ENCODE measurements at places on chromosomes 6 and 20.

DNA sequence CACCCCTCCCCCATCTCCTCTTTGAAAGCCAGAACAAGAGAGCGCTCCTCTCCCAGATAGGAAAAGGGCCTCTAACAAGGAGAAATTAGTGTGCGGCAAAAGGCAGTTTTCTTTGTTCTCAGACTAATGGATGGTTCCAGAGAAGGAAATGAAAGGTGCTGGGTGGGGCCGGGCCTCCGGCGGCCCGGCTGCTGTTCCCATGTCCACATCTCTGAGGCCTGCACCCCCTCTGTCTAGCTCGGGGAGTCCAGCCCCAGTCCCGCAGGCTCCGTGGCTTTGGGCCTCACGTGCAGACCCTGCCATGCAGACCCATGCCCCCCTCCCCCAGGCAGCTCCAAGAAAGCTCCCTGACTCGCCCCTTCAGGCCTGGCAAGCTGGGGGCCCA lies 35.8 kb upstream of the MRGBP start:
- DNase-seq, result no peak

GRCh38 chr20:9808166-9808565 lies 30.7 kb downstream of the PAK5 start:
- DNase-seq, result no peak

DNA sequence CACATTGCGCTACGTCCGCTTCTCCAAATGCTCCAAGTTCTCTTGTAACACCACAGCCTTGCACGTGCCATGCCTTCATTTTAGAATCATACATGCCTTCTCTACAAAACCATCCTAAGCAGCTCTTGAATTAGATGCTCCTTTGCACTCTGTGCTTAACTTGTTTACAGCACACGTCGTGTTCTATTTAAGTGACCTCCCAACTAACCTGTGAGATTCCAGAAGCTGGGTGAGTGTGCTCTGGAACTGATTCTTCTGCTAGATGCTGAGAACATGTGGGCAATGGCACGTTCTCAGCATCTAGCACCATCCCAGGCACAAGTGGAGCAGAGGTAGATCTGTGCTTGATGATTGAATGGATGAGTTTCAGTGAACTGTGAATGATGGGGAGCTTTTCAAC lies 100.0 kb upstream of the NEDD9 start:
- no peak for DNase-seq

GRCh38 chr20:46050444-46050843 lies 21.4 kb downstream of the SLC12A5 start:
- DNase-seq, result no peak

DNA sequence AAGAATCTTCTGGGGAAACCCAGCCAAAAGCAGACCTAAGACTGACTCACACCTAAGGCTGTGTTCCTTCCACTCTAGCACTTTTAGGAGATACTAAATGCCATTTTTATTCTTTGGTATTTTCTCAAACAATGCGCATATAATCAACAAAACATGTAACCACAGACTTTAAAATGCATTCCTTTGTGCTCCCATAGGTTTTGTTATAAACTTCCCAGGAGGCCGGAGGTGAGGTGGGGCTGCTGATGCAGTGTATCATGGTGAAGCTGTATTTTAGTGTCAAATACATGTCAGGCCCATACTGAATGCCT lies 155.2 kb downstream of the BTBD3 start:
- DNase-seq, result no peak

GRCh38 chr6:134814076-134814695 lies 135.7 kb downstream of the ALDH8A1 start:
- DNase-seq, result no peak

- no peak for DNase-seq
Observed at GRCh38 chr6:163679012-163679660, 264.6 kb downstream of the QKI start.

DNA sequence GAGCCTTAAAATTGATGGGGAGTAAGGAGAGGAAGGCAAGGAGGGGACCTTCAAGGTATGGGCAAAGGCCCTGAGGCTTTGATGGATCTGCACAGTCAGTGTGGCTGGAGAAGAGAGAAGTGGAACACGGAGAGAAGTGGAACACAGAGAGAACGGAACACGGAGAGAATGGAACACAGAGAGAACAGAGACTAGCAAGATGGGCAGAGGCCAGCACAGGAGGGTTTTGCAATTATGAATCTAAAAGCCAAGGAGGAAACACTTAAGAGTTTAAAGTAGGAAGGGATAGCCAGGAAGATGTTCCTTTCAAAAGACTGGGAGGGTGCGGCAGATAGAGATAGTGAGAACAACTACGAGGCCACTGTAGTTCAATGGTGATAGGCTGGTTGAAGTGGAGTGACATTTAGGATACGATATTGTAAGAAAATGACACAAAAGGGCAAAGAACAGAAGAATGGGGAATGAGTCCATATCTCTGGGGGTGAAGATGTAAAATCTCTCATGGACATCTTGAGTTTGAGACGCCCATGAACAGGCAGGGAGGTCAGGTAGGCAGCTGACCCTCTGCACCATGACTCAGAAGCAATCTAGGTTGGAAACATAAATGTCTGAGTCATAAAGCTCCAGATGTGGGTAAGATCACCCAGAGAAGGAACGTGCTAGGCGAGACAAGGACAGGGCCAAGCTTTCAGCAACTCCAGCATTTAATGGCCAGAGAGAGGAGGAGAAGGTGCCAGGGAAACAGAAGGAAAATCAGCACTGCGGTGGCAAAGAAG lies 25.4 kb downstream of the ZMYND8 start:
- no peak for DNase-seq

DNA sequence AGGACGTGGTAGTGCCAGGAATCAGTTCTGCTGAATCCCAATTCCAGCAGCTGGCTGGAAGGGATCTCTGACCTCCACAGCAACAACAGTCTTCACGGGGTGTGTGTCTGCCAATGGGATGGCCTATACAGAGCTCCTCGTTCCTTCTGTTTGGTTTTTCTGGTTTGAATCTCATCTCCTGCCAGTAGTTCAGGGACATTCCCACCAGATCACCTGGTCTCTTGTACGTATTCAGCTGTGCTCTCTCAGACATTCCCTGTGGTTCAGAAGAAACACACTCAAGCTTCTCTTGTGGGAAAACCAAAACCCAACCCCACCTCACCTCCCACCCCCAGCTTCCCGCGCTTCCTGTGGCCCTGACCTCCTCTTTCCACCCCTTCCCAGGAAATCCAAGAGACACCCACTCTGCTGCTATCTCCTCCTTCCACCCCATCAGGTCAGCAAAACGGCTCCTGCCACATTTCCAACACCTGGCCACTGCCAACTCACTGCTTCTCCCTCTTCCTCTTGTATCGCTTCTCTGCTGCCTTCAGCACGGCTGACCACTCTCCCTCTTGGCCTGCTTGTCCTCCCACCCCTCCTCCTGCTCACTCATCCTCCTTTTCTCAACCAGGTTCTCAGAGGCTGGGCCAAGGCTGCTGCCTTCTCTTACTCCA lies 63.3 kb upstream of the PTGIS start:
- no peak for DNase-seq

DNA sequence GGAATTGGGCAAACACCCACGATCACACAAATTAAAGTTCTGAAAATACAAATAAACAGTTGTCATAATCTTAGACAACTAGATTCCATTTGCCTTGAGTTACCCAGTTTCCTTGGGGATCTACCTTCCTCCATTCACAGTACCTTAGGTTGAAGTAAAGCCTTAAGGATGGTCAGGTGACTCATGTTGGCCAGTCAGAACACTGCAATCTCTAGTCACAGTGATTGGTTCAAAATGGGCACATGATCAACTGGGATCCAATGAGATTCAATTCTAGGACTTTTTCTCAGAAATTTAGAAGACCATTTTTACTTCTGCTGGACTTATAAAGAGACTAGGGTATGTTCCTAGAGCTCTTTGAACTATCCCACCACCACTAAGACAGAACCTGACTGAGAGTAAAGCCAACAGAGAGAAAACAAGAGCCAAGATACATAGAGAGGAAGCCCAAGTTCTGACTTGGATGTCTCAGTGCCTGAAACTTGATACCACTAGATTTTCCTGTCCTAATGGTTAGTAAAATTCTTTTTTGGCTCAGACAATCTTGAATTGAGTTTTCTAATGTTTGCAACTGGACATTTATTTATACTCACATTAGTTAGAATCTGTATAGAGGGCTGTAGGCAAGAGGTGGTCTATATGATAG lies 8.6 kb upstream of the CLIC5 start:
- no peak for DNase-seq

- no peak for DNase-seq
Observed at GRCh38 chr6:139483079-139483478, 108.6 kb upstream of the CITED2 start.

Data from stimulated activated CD4-positive, alpha-beta T cell treated with anti-CD3 and anti-CD28 coated beads, TNF-alpha, amount 100 ng/mL, for 1 hour (primary cell).